ENCODE measurements at places on chromosomes 12 and 14. TPM values are rescaled to one million over a fixed set of nuclear protein-coding genes. Genes with fewer than 3 reads are reported as not detected.
A peak's percentile ranks its signal among the peaks of the same experiment; 100 is the strongest.

The OR6C75 gene
- not detected for total RNA-seq

The CACNA2D4 gene
- 0.27 TPM for total RNA-seq

The ANKRD9 gene
- total RNA-seq, result 37.5 TPM

DNA sequence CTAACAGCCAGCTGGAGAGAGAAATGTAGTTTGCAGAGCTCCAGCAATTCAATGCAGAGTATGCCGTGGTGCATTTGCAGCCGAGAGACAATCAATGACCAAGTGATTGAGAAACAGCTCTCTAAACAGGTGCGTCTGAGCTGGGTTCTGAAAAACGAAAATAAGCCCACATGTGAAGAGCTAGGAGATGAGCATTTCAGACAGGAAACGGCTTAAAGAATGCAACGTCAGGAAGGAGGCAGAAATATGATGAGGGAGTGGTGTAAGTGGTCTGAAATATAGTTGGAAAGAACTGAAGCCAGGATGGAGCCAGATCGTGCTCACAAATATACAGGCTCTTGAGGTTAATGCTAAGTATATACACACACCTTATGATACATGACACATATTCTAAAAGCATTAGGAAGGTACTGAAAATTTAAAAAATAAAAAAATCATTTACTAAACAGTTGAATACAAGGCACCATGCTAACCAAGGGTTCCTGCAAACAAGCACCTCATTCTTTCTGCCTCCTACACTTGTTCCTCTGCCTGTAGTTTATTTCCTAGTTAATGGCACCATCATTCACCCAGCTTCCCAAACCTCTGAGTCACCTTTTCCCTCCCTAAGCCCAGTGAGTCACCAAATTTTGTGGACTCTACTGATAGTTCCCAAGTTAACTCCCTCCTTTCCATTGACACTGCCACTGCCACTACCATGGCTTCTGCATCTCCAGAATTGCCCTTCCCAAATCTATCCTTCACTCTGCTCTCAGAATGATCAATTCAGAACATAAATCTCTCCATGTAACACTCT, 2.3 kb upstream of the GARIN2 start:
- DNase-seq, result peak; percentile 77
